ENCODE measurements at places on chromosomes 4 and X. TPM values are rescaled to one million over a fixed set of nuclear protein-coding genes. Genes with fewer than 3 reads are reported as not detected.

DNA sequence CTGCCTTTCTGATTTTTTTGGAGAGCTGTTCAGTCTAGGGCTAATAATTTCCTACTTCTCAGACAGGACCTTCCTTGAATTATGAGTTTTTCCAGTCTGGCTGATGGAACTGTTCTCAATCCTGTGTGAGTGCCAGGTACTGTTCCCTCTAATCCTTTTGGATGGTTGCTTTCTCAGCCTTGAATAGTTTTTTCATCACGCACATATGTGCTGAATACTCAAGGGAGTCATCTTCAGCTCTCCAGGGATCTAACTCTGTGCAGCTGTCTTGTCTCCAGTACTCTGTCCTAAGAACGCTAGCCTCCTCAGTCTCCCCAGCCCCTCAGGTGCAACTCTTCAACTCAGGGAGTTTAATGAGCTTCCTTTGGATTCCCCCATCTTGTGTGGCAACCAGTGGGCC is 93.2 kb downstream of the GASK1B start:
- DNase-seq: no peak

- no peak for DNase-seq
These were observed 272.7 kb upstream of the PCDH18 start for GRCh38 chr4:137804906-137805495.

- DNase-seq: no peak
These were observed 112.7 kb downstream of the SH3RF1 start for GRCh38 chr4:169158046-169158445.

DNA sequence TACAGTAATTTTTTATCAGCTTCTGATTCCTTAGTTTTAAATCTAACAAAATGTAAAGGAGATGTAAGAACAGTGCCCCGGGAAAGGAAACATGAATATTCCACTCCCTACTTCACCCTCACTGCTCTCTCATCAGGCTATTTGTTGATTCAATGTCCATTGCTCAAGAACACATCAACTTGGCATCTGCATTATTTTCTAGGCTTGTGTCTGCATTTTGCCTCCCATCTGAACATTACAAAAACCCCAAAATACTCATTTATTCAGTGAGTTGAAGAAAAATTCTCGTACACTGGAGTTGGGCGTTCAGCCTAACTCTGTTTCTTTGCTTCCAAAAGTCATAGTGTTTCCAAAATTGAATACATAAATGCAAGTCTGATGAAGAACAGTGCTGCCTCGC is 25.6 kb downstream of the ARHGAP6 start:
- DNase-seq: no peak

The CENPI gene
- total RNA-seq: 0.73 TPM

DNA sequence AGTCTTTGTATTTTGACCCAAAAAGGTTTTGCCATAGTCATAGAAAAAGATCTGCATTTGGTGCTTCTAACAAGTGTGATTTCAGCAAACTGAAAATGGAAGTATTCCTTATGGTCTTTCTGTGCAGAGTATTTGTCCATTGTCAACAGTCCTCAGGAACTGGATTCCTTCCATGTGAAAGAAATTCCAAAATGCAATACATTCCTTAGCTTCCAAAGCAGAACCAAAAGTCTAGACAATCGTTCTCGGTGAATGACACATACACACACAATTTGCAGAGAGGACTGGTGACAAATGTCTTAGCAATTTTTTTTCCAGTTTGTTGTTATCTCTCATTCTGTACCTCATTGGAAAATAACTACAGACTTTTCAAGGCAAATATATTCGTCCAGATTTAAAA is 562.2 kb upstream of the SLIT2 start:
- DNase-seq: no peak

DNA sequence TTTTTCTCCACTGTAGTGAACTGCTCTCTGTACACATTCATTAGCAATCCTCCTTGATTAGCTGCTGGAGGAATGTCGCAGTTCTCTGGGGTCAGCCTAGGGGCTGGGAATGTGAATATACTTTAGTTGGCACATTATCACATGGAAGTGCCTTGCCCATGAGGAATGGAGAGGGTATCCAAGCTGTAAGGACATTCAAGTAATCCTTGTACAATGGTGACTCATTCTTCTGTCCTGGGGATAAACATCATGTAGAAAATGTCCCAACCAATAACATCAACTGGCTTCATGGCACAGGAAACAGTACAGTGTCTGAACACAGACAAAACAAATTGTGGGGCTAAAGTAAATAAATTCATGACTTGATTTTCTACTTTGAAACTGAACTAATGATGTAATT is 147.1 kb downstream of the GLRA2 start:
- DNase-seq: no peak

The TRIM2 gene
- 4.4 TPM for total RNA-seq

DNA sequence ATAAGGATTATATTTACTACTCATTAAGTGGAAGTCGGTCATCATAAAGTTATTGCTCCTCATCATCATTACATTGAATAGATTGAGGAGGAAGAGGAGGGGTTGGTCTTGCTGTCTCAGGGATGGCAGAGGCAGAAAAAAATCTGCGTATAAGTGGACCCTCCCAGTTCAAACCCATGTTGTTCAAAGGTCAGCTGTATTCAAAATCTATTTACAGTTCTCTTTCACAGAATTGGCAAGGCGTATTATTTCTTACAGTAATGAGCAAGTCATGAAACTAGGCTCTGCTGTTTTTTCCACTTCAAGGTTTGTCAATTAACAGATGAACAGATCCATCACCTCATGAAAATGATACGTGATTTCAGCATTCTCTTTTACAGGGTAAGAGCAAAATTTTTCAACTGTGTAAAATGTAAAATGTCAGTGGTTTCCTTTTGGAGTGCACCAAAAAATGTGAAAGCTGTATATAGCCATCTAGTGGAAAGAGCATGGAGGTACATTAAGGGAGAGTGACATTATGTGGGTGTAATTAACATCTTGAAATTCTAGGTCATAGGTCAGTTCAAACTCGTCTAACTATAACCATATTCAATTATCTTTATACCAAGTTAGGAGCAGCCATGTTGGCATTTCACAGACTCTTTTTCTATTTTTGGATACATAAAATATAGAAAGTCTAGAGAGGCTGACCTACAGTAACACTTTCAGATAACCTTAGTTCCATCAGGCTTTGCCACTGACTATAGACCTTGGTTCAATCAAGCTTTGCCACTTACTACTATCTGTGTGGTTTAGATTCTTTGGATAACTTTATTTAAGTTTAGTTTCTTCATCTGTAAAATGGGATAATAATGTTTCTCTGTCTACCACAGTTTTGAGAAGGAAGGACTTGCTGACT is 30.1 kb downstream of the NEIL3 start:
- no peak for DNase-seq

GRCh38 chr4:32745351-32745750 is 2025.2 kb downstream of the PCDH7 start:
- DNase-seq: no peak

DNA sequence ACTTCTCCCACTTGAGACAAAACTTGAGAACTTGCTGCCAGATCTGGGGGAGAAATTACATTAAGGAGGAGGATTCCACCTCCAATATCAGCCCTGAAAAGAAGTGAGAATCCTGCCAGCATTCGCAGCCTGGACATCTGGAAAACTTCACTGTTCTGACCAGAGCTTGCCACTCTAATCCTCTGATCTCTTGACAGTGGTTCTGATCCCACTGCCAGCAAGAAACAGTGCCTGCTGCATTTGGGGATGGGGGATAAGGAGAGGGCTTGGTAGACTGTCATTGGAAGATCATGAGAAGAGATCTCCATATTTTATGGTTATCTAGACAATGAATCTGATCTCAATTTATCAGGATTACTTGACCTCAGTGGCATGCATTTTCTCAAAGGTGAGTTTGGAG is 49.8 kb upstream of the TMEM33 start:
- no peak for DNase-seq

The DUSP9 gene
- total RNA-seq: 0.19 TPM

The KDR gene
- 0.10 TPM for total RNA-seq

The NUDT10 gene
- total RNA-seq: 0.47 TPM

The ADAMTS3 gene
- not detected for total RNA-seq

GRCh38 chr4:152306541-152306940 is 229.4 kb downstream of the FBXW7 start:
- no peak for DNase-seq

DNA sequence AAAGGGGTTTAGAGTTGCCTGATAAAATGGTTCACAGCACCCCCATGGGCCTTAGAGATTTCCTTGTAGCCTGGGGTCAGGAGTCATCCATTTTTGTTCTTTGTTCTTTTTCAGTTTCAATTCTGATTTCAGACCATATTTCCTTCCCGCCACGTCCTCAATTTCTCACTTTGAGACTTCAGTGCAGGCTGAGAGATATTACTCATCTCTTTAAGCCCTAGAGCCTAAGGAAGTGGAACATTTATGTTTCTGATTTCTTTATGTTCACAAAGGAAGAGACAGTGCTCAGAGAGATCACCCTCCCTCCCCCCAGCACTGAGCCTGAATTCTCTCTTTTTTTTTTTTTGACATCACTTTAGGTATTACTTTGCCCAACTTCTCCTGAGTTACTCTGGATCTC is 56.3 kb downstream of the MSN start:
- peak; percentile 13 for DNase-seq

DNA sequence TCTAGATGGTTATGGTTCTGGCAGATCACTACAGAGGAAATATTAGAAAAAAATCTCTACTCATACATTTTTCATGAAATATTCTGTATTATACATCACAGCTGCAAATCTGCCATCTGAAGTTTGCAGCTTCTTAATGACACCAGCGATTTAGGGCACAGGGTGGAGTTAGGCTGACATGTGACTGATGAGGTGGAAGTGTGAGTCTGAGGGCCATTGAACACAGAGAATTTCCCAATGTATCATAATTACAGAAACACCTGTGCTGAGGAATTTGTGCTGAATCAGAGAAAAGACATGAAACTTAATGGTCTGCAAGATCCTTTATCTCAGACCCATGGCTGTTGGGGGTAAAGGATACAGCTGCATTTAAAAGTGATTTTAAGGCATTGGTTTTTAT is 2025.6 kb upstream of the AGA start:
- no peak for DNase-seq

The SH3RF1 gene
- total RNA-seq: 0.60 TPM

- no peak for DNase-seq
These were observed 78.4 kb downstream of the IRF2 start for GRCh38 chr4:184395971-184396391.

- no peak for DNase-seq
These were observed 205.5 kb downstream of the MID1 start for GRCh38 chrX:10414862-10415261.

The UGT2B10 gene
- not detected for total RNA-seq

- DNase-seq: no peak
These were observed 30.6 kb downstream of the TRIM2 start for GRCh38 chr4:153234885-153235284.

- DNase-seq: no peak
These were observed 106.6 kb downstream of the NSUN7 start for GRCh38 chr4:40856277-40856839.

DNA sequence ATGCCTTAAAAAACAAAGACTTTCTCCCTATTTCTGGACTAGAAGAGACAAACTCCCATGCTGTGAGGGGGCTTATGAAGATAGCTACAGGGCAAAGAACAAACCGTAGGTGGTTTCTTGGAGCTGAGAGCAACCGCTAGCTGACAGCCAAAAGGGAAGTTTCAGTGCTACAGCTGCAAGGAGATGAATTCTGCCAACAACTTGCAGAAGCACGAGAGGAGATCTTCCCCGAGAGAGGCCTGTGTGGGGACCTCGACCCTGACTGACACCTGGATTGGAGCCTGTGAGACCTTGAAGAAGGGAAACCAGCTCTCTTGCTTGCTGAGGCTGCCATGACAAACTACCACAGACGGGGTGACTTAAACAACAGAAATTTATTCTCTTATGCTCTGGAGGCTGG is 183.8 kb upstream of the VCX3A start:
- DNase-seq: no peak

- no peak for DNase-seq
These were observed 65.7 kb upstream of the PAGE1 start for GRCh38 chrX:49761481-49761880.

The SH3TC1 gene
- total RNA-seq: 27.8 TPM

The DUX4 gene
- total RNA-seq: not detected

The IQSEC2 gene
- 1.4 TPM for total RNA-seq

The IGBP1 gene
- 61.2 TPM for total RNA-seq
